ENCODE measurements at places on chromosomes 1 and 21. TPM values are rescaled to one million over a fixed set of nuclear protein-coding genes. Genes with fewer than 3 reads are reported as not detected.

DNA sequence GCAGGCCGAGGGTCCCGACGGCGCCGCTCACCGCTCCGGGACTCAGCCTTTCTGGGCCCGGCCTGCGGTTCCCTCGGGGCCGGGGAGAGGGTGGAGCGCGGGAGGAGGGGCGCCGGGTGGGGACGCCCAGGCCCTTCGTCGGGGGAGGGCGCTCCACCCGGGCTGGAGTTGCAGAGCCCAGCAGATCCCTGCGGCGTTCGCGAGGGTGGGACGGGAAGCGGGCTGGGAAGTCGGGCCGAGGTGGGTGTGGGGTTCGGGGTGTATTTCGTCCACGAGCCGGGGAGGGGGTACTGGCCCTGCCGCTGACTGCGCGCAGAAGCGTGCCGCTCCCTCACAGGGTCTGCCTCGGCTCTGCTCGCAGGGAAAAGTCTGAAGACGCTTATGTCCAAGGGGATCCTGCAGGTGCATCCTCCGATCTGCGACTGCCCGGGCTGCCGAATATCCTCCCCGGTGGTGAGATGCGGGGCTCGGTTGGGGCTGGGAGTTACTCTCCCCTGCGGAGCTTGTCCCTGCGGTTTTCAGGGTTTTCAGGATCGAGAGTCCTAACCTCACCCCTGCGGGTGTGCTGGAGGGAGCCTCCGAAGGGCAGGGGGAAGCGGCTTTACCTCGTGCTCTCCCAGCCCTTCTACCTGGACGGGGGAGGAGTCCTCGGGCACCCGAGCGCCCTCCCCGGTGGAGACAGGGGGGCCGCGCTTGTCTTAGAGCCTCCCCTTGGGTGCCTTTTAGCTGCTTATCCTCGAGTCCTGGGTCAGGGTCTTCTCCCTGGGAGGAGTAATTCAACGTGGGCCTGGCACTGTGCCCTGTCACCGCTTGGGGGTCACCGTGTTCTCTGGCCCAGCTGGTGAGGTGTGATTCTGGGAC, 2.1 kb downstream of the SAMD11 start:
- peak overlapping the region; percentile 85 for H3K27ac ChIP-seq
- no peaks in the 10 kb centered on the region for H3K36me3 ChIP-seq
- H3K4me3 ChIP-seq, result peak overlapping the region; percentile 88
- no peaks in the 10 kb centered on the region for H3K27me3 ChIP-seq
- peaks cover 35% of the 10 kb centered on the region for H3K4me1 ChIP-seq

The IL6R gene
- 1.6 TPM for total RNA-seq

DNA sequence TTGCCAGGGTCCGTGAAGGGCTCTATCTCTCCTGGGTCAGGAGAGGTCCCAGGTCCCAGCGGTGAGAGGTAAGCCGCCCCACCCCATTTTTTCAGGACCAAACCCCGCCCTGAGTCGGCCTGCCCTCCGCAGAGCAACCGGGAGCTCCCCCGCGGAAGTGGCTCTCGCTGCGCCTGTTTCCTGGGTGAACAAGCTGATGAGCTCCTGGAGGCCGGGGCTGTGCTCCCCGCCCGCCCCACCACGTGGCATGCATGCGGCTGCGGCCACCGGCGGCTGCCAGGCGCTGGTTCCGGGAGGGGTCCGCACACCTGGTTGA, 32.0 kb downstream of the ZBTB17 start:
- peaks cover 5% of the 10 kb centered on the region for H3K4me1 ChIP-seq
- peaks cover 78% of the 10 kb centered on the region for H3K36me3 ChIP-seq
- DNase-seq, result no peak
- H3K27ac ChIP-seq, result no peak overlapping the region

The CLEC20A gene
- total RNA-seq, result not detected

Data from A673 (cell line).